NCI-H1417 (cell line): ENCODE measurements at places on chromosomes 2 and 18.
A peak's percentile ranks its signal among the peaks of the same experiment; 100 is the strongest.

GRCh38 chr2:185202945-185203528 is 535.6 kb upstream of the FSIP2 start:
- DNase-seq = no peak

GRCh38 chr18:41719808-41720207 is 235.2 kb upstream of the PIK3C3 start:
- no peak for DNase-seq

DNA sequence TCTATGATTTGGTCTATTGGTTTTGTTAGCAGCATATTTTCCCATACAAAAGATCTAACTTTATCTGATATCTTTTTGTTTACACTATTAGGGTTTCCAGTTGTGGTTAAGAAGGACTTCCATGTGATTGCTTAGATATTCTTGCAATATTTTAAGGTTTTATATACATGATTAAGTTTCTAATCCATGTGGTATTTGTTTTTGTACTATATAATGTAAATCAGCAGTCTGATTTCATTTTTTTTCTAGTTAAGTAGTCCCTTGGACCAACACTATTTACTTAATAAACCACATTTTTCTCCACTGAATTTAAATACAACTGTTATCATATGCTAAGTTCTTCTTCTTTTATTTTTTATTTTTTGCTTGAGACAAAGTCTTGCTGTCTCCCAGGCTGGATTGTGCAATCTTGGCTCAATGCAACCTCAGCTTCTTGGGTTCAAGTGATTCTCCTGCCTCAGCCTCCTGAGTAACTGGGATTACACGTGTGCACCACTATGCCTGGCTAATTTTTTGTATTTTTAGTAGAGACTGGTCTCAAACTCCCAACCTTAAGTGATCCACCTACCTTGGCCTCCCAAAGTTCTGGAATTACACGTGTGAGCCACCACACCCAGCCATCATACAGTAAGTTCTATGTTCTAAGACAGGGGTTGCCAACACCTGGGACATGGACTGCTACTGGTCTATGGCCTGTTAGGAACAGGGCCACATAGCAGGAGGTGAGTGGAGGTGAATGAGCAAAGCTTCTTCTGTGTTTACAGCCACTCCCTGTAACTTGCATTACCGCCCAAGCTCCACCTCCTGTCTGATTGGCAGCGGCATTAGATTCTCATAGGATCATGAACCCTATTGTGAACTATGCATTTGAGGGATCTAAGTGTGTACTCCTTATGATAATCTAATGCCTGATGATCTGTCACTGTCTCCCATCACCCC is 58.5 kb upstream of the RAB27B start:
- no peak for DNase-seq

- no peak for DNase-seq
These were observed 29.2 kb downstream of the SLC66A2 start for GRCh38 chr18:79921984-79922965.

GRCh38 chr2:234339501-234339900 is 157.4 kb downstream of the ARL4C start:
- no peak for DNase-seq

GRCh38 chr2:8517850-8518498 is 163.9 kb upstream of the ID2 start:
- no peak for DNase-seq

- peak; percentile 56 for DNase-seq
These were observed at the start of gene FAM110C for GRCh38 chr2:46471-47345. FAM110C (minus strand) TSS chr2:46505; CDS start chr2:46385, 120 bp downstream.

DNA sequence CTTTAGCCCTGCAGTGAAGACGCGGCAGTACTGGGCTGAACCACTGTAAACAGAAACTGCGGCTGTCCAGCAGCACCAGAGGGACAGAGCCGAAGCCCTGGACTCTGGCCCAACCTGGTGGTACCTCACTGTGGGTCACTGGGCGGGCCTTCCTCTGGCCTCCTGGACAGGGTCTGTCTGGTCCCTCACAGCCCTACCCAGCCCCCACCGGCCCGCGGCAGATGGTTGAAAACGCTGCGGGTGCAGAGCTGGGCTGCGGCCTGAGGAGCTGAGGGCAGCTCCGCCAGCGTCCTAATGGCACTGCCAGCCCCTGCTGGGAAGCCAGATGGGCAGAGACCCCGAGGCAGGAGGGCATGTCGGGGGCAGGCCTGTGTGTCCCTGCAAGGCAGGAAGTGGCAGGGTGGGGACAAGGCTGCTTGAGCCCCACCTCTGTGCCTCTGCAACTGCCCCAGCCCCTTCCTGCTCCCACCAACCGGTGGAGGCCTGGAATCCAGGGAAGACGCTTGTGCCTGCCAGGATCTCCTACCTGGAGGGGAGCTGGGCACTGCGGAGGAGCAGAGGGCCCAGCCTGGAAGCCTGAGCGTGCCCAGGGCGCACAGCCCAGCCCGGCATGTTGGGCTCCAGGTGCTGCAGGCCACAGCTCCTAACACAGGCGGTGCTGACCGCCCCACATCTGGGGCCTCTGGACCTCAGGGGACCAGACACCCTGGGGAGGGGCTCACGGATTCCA is 36.3 kb downstream of the HS6ST1 start:
- no peak for DNase-seq

DNA sequence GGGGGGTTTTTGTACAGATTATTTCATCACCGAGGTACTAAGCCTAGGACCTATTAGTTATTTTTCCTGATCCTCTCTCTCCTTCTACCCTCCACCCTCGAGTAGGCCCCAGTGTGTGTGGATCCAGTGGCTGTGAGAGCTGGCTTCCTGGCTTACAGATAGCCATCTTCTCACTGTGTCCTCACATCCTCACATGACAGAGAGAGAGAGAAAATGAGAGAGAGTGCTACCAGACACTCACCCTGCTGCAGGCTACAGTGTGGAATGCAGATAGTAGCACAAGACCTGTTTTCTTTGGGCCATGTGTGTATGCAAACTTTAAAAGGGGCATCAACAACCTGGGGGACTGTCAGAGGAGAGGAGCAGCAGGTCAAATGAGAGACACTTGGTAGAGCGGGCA is 9.5 kb downstream of the KCNK3 start:
- DNase-seq = no peak

DNA sequence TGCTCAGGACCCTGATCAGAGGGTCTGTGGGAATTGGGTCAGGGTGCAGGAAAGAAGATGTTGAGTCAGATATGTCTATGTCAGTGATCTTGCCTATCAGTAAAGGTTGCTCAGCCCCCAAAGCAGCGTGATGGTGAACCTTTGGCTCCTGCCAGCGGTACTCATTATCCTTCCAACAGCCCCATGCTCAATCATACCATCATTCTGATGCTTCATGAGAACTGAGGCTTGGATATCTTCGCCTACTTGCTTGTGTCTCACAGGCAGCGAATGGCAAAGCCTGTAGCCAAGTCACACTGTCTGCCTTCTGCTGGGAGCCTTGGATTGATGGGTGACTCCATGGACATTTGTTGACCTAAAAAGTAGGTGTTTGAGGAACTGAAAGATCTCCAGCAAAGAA is 19.0 kb upstream of the TMEM214 start:
- DNase-seq = no peak

DNA sequence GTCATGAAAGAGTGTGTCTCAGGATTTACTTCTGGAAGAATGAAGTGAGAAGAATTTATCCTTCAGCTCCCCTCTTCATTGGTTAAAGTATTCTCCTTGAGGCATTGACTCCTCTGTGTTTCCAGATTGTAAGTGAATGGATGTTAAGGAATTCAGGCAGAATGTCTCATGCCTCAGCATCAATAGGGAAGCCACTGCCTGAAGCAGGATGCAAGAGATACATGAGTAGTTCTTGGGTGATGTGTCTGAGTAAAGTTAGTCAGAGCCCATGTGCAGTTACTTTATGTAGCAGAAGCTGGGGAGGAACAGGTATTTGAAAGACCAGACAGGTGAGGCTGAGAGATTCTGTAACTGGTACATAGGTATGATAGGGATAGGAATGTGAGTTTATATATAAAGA is 34.0 kb upstream of the TMEFF2 start:
- DNase-seq = no peak

DNA sequence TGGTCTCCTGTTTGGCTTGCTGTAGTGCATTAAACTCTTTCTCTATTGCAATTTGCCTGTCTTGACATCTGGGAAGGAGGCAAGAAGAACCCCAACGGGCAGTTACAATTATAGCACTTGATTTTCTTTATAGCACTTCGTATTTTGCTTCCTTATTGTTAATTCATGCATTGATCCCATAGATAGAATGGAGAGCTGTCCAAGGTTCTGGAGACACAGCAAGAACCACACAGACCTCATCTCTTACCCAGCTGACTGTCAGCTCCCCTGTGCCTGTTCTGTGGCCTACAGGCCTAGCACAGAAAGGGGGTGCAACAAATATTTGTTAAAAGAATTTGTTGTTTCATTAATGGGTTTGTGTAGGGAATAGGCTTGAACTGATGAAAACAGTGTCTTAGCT is 194.3 kb downstream of the GALNT1 start:
- DNase-seq = no peak

- peak; percentile 74 for DNase-seq
These were observed 31.0 kb upstream of the GALNT3 start for GRCh38 chr2:165825041-165825440.

DNA sequence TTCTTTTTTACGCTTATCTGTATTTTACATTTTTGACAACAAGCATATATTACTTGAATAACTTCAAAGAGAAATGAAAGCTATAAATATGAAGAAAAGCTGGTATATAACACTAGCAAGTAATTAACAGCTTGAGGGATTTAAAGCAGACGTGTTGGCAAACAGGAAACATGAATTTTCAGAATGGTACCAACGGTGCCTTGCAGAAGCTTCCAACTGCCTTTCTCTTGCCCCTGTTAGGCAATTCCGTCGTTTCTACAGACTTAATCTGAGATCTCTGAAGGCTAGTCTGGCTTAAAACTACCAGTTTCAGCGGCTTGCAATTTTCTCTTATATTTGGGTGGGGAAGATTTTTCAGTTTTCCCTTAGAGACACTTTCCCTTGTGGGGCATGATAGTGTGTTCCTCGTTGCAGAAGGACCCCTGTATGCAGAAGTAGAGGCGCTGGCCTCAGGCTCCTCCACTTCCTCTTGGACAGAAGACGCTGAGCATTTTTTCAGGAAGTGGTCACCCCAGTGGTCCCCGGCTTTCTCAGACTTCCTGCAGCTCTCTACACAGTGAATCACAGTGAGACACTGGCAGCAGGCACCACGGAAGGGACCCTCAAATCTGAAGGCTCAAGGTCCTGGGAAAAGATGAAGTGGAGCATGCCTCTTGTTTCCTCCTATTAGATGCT is 56.2 kb upstream of the SLC16A14 start:
- DNase-seq = no peak

GRCh38 chr2:231032575-231033140 is 4.7 kb upstream of the C2orf72 start:
- DNase-seq = no peak

DNA sequence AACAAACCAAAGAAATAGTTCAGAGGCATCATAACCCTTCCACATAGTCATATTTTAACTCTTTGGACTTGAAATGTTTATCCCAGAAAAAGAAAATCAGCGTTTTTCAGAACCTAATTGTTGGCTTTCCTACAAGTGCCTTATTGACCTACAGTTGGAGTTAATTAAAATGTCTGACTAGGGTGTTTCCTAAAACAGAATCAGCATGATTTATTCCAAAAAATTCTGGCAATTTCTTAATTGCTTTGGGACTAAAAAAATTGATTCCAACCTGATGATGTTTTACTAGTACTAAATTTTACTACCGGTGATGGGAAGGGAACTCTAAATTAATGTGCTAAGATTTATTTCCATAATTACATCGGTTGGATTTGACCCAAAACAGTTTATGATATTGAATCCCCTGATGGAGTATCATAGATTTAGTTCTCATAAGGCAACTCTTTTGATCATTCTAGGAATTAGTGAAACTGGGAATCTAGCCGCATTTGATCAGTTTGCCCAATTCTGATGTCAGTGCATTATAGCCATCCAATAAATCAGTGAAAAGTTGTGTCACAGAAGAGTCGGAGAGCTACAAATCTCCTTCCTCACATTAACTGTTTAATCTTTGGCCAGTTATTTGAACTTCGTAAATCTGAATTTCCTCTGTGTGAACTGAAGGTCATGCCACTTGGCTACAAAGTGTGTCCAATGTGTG is 134.3 kb upstream of the DSEL start:
- DNase-seq = no peak

- DNase-seq = no peak
These were observed 39.9 kb downstream of the PLEKHB2 start for GRCh38 chr2:131145040-131145439.

- DNase-seq = peak; percentile 25
These were observed 286.6 kb downstream of the DPP10 start for GRCh38 chr2:114729026-114729425.

GRCh38 chr2:143550500-143550899 is 421.3 kb downstream of the ARHGAP15 start:
- DNase-seq = no peak

GRCh38 chr2:176702131-176702530 is 432.9 kb downstream of the MTX2 start:
- DNase-seq = no peak

DNA sequence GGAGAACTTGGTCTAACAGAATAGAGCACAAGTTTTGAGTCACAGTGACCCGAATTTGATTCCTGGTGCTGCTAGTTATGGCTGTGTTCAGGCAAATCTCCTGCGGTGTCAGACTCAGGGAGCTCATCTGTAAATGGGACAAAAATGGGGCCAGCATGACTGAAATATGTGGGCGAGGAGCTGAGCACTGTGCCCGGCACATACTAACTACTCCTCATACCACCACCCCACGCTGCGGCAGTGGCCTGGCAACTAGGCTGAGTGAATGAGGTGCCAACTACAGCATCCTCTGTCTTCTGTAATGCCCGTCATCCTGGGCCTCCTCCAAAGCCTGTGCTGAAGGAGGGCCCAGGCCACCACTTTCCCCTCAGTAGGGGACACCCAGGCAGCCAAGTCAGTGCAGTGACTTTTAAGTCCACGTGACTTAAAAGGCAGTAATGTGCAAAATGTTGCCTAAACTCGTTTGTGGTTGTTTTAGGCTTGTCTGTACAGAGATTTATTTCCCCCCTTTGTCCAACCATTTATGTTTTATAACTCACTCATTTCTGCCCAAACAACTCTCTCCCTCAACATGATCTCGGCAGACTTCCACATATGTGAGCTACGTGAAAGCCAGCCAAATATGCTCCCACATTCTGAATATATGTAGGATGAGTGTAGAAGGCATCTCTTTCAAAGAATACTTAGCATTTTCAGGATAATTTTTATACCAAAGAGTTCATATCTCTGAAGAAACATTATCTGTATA is 773.7 kb downstream of the TSN start:
- DNase-seq = no peak

DNA sequence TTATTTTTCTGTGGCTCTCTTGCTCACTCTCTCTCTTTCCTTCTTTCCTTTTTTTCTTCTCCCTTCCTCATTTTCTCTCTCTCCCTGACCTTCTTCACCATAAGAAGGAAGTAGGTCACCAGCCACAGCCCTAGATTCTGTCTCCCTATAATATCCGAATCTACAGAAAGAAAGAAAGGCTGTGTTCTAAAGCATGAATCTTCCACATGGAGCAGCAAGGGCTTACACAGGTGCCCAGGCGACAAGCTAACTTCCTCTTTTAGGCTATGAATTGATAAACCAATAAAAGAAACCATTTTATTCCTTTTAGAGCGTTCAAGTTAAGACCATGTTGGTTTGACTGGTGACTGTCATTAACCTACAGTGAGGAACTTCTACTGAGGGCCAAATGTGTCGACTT is 49.3 kb downstream of the CACNB4 start:
- DNase-seq = no peak

GRCh38 chr18:32435631-32436500 is 34.8 kb downstream of the GAREM1 start:
- DNase-seq = no peak
